ENCODE measurements at places on chromosomes 16 and 17.
A peak's percentile ranks its signal among the peaks of the same experiment; 100 is the strongest.

DNA sequence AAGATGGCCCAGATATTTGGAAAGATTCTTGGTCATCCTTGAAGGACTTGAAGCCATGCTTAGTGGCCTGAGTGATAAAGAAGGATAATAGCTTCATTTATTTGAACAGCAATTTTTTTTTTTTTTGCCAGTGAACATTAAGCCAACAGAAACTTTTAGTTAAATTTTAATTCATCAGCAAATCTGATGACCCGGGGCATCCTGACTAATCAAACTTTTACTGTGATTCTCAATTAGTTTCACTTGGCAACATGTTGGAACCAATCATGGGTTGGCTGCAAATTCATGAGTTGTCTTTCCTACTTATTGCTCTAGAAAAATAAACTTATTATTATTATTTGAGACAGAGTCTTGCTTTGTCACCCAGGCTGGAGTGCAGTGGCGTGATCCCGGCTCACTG is 74.4 kb downstream of the SHISA9 start:
- DNase-seq: no peak

DNA sequence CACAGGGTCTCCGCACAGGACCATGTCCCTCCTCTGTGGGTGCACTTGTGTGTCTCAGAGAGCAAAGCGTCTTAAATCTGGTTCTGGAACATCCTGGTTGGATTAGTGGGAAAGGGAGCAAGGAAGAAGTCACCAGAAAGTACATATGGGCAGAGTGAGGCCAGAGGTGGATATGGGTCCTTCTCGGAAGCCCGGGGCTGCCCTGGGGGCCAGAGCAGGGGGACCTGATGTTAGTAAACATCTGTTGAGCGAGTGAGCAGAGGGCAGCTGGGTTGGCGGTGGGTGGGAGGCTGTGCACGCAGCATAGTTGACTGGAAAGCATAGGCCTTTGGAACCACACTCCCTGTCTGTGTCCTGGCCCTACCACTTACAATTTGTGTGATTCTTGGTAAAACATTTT is 22.7 kb downstream of the UNC13D start:
- no peak for DNase-seq

GRCh38 chr17:81397314-81398175 is 2.3 kb downstream of the BAHCC1 start:
- DNase-seq: peak; percentile 59

GRCh38 chr17:44167181-44167861 is 3.2 kb upstream of the ASB16 start:
- no peak for DNase-seq

DNA sequence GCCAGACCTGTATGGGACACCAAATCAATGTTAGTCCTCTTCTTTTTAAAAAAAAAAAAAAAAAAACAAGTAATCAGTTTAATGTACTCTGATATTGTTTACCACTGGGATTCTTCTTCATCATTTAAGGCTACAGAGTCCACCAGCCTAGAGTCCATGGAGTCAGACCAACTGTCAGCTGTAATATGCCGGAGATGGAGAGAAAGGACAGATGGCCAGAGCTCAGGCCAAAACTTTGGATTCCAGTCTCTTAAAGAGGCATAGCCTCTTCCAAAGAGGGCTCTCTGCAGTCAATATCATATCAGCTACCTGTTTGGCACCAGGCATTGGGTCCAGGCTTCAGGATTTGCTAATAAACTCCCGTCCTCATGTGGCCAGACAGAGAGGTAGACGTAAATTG is 469.6 kb upstream of the HSBP1 start:
- no peak for DNase-seq

- no peak for DNase-seq
Observed at GRCh38 chr17:38325221-38325851, 18.4 kb downstream of the GPR179 start.

- DNase-seq: no peak
Observed at GRCh38 chr17:27873746-27874145, 19.4 kb downstream of the LYRM9 start.

GRCh38 chr17:72511242-72511641 is 390.4 kb downstream of the SOX9 start:
- no peak for DNase-seq

All from GM03348 (cell line).